ENCODE measurements at places on chromosomes 16 and 17. TPM values are rescaled to one million over a fixed set of nuclear protein-coding genes. Genes with fewer than 3 reads are reported as not detected.

The CCDC200 gene
- not detected for total RNA-seq

The TP53TG3F gene
- total RNA-seq, result not detected

The SYCE1L gene
- 11.6 TPM for total RNA-seq

The NLRC5 gene
- total RNA-seq, result 10.9 TPM

The PIMREG gene
- 8.2 TPM for total RNA-seq

The PRSS33 gene
- total RNA-seq, result not detected

The TBC1D3E gene
- total RNA-seq, result not detected

The CDH13 gene
- 111 TPM for total RNA-seq

The KRT36 gene
- total RNA-seq, result not detected

The RHBDF1 gene
- total RNA-seq, result 46.6 TPM

The SCGB1C2 gene
- not detected for total RNA-seq

The AARSD1 gene
- 34.1 TPM for total RNA-seq

The NKD1 gene
- total RNA-seq, result under 0.01 TPM

The NPIPA3 gene
- 0.73 TPM for total RNA-seq

The TRPV3 gene
- 0.06 TPM for total RNA-seq

DNA sequence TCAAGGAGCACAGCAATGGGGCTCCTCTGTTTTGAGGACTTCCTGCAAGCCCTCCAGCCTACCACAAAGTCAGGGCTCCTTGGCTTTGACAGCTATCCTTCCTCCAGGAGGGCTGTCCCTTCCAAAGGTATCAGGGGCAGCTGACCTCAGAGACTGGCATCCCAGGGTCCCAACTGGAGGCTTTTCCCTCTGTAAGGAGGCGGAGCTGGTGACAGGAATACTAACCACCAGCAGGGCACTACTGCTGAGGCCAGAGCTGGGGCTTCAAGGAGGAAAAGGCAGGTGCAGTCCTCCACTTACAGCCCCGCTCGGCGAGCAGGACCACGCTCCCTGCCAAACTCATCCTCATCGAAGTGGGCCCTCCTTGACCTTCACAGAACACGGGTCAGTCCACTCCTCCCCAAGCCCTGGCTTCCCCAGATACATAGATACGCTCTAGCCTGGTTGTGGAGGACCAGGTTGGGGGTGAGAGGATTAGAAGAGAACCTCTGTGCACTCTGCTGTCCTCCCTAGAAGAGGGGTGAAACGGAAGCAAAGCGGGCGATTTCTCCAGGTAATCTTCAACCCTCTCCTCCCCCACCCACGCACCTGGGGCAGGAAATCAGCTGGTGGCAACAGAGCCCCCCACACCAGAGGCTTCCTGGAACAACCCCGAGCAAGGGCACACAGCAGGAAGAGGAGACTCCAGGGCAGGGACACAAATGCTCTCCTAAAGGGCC is 20.5 kb downstream of the ST3GAL2 start:
- DNase-seq, result no peak

DNA sequence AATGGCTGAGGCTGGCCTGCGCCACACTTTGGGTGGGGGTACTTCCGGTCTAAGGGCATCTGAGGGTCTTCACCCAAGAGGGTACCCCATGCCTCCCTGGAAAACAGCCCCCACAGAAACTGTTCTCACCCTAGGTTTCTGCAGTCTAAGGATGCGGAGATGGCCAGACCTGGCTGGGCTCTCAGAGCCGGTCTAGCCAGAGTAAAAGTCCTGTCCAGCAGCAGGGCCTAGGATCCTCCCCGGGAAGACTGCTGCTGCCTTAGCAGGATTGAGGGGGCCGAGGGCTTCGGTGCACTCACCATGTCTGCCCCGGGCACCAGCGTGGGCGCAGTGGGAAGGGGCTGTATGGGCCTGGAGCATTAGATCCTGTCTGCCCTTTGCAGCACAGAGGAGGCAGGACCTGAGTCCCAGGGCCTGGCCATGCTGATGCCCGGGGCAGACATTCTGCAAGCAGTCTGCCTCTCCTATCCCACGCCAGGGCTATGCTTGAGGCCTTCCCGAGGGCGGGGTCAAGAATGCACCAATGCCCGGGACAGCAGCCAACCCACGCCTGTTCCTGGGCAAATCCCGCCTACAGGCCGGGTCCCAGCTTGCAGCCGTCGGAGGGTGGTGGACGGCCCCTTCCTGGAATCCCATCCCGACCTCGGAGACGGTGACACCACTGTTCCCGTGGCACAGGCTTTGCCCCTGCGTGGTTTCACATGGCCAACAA is 54.7 kb downstream of the CBFA2T3 start:
- DNase-seq, result no peak

DNA sequence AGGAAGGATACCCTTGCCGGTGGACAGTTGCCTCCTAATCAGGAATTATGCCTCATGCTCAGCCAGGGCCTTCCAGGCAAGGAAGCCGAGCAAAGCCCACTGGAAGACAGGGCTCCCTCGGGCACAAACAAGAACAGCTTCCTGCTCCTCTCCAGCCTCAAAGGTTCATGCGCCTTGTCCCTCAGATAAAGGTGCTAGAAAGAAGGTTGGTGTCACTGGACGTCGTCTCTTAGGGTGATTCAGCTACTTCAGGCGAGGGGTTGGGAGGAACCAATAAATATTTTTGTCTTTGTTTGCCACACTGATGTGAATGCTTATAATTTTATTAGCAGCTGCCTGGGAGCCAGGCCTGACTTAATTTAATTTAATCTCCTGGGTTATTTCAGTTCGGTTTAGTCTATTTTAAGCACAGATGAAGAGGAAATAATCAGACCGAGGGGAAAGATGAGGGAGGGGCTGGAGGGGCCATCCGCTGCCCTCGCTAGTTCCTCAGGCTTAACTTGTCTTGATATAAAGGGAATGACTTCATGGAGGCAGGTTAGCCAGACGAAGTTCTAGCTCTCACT is 171.8 kb upstream of the CACNG5 start:
- DNase-seq, result no peak

DNA sequence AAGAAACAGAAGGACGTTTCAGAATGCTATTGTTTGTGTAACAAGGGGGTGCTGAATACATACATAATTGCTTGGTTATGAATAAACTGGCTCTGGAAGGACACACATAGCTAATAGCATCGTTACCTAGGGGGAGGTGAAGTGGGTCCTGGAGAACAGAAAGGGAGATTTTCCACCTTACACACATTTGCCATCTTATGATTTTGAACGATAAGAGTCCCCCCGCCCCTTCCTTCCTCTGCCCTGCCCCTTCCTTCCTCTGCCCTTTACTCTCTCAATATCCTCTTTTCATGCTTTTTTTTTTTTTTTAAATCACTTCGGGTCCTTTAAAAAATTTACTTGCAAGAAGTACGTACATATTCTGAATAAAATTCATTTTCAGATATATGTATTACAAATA is 902 bp upstream of the DHRS7B start:
- DNase-seq, result no peak

DNA sequence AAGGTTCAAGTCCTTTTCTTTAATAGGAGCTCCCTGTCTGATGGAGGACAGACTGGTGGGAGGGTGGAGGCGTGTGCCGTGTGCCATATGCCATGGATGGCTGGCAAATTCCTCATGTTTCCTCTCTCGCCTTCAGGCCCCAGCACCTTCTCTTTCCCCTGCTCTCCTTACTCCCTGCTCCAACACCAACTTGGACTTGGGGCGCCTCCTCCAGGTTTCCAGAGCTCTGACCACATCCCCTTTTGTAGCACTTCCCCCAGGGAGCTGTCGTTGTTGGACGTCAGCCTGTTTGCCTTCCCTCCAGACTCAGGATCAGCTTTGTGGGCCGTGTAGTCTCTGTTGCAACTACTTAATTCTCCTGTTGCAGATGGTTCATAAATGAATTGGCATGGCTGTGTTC is 30.7 kb downstream of the TMC7 start:
- no peak for DNase-seq

DNA sequence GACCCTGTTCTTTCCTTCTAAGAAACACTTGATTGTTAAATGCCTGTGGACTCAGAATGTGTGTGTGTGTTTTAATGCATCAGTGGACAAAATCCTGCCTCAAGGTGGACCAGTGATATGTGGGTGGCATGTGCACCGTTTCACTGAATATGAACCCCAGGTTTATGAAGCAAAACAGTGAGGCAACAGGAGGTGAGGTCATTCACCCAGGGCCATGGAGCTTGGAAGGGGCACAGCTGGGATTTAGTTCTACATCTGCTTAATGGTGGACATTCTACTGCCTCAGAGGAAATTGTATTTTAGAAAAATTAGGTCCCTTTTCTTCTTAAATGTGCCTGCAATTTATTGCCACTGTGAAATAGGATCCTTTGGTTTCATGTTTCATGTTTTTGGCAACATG is 549.5 kb upstream of the EEF2KMT start:
- DNase-seq, result no peak

GRCh38 chr16:28098959-28099945 is 35.7 kb upstream of the GSG1L start:
- no peak for DNase-seq

DNA sequence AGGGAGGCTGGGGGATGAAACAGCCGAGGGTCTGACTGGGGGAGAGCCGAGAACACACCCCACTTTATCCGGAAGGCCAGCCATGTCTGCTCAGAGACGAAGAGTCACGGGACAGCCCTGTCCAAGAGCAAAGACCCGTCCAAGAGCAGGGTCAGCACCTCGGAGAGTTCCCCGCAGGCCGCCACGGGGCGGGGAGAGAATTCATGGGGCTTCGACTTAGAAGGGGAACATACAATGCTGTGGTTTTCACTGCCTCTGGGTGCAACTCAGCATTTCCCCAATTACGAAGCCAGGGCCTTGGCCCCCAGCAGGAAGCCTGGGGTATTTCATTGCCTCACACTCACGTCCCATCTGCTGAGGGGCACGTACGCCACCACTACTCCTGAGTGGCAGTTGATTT is 59.3 kb downstream of the JPH3 start:
- DNase-seq, result no peak

GRCh38 chr17:33498069-33498468 is 205.0 kb upstream of the ASIC2 start:
- no peak for DNase-seq

- DNase-seq, result no peak
Measured at GRCh38 chr16:5461574-5461973, 364.0 kb upstream of the EEF2KMT start.

DNA sequence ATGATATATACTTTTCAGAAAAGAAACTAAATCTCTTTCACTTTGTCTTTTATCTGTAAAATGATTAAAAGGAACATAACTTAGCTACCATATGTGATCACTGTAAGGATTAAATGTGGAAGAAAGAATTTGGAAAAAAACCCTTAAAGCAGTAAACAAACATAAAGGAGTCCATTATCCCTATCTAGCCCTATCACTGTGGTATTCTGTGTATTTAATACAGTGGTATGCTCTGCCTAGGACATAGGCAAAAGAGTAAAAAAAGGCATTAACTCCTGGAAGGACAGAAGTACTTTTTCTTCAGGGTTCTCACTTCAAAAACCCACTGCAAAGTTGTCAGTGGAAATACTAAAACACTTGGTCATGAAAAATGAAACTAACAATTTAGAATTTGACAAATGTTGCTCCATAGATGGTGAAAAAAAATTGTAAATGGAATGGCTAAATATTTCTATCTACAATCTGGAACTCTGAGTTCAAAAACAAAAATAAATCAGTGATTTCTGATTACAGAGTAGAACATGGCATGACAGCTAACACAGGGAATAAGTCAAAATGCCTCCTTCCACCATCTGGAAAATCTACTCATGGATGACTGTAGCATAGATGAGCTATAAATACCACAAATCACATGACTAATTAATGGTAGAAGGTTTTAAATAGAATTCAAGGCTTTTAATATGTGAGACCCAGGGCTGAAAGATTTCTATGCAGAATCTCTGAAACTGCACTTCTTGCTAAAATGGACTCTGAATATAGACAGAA is 140.1 kb downstream of the ITFG1 start:
- no peak for DNase-seq

- no peak for DNase-seq
Measured at GRCh38 chr17:43528988-43529814, 16.9 kb downstream of the ETV4 start.

DNA sequence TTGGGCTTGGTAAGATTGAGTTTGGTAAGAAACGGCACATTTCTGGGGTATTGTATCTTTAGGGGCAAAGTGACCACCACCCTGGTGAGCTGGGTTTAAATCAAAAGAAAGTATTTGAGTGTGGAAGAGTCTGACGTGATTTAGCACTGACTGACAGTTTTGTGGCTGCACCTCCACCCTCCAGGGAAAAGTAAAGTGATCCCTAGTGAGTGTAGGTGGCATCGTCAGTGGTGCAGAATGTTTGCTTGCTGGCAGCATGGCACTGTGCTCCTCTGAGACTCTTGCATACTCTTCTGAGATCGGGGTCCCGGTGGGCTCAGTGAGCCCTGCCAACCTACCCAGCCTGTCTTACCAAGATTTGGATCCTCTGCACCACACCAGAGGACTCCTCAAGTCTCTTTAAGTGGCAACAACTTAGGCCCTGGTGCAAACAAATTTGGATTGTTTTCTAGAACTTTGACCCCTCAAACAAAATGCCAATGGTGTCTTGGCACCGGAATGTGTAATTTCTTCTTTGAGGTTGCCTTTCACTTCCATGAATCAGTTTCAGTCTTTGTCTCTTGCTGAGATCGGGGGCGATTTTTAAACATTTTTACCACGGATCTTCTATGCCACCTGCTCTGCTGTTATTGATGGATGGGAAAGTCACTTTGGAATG is 2.8 kb downstream of the PRKCB start:
- no peak for DNase-seq

- no peak for DNase-seq
Measured at GRCh38 chr17:9436630-9437029, 139.0 kb downstream of the STX8 start.

- peak; percentile 85 for DNase-seq
Measured at GRCh38 chr17:81553616-81554181, 1.5 kb upstream of the FAAP100 start.

DNA sequence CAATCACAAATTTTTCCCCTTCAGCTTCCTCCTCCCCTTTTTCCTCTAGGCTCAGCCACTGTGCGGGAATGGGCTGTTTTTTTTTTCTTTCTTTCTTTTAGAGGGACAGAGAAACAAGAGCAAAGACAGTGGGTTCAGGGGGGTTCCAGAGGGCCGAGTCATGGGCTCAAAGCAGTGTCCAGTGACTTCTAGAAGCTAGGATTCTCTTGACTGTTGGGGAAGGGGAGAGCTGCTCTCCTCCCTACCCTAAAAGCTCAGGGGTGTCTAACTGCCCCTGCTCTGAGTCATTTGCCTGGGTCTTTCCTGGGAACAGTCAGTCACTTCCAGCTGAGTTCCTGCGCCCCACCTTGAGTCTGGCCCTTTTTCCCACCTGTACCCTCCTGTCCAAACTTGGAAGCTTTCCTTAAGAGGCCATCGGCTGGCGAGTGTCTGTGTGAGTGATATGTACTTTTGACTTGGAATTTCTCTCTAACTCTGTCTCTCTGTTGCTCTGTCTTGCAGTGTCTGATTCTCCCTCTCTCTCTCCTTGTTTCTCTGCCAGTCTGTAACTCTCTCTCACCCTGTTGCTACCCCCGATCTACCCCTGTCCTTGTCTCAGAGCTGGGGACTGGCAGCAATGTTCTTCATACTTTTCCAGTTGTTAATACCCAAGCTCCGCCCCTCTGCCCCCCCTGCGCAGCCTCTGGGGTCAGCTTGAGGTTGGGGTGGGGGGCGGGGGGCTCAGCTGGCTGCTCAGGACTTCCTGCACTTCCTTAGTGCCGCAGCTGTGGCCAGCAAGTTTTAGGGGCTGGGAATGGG is 2.4 kb downstream of the THRA start:
- DNase-seq, result no peak

Data from glomerular endothelial cell (primary cell).